Hair follicle dermal papilla cell (primary cell): ENCODE measurements at places on chromosomes 4 and X. TPM values are rescaled to one million over a fixed set of nuclear protein-coding genes. Genes with fewer than 3 reads are reported as not detected.

DACH2 gene
- total RNA-seq, result not detected in 2 replicates

GPR78 gene
- 0.97 and 1.9 TPM in 2 replicates for total RNA-seq

TIMM17B gene
- total RNA-seq, result 25.1 and 26.0 TPM in 2 replicates

GATA1 gene
- not detected in 2 replicates for total RNA-seq

GABRQ gene
- 0.16 and 0.24 TPM in 2 replicates for total RNA-seq

ARR3 gene
- total RNA-seq, result not detected in 2 replicates

SCD5 gene
- 48.7 and 68.0 TPM in 2 replicates for total RNA-seq

NEIL3 gene
- 4.6 and 5.4 TPM in 2 replicates for total RNA-seq

CSAG2 gene
- not detected in 2 replicates for total RNA-seq

PLAC8 gene
- total RNA-seq, result 0.12 and 1.1 TPM in 2 replicates

POU3F4 gene
- total RNA-seq, result not detected in 2 replicates

SHROOM4 gene
- total RNA-seq, result 2.2 and 2.6 TPM in 2 replicates

DCAF12L1 gene
- not detected in 2 replicates for total RNA-seq

MAP3K15 gene
- not detected in 2 replicates for total RNA-seq

CENPVL1 gene
- total RNA-seq, result not detected in 2 replicates

VSIG4 gene
- total RNA-seq, result not detected in 2 replicates

SLC7A11 gene
- 43.5 and 67.0 TPM in 2 replicates for total RNA-seq

CXCL8 gene
- 2.1 and 25.8 TPM in 2 replicates for total RNA-seq

DNAAF6 gene
- not detected in 2 replicates for total RNA-seq

VCX2 gene
- not detected in 2 replicates for total RNA-seq

PABPC5 gene
- total RNA-seq, result 3.4 and 4.1 TPM in 2 replicates

GNRHR gene
- not detected in 2 replicates for total RNA-seq

DMP1 gene
- total RNA-seq, result not detected in 2 replicates

H2BW2 gene
- total RNA-seq, result not detected in 2 replicates

SFRP2 gene
- total RNA-seq, result 0.16 and 0.49 TPM in 2 replicates

KLHL15 gene
- total RNA-seq, result 9.7 and 12.2 TPM in 2 replicates

MXRA5 gene
- total RNA-seq, result 101 and 148 TPM in 2 replicates

TXK gene
- total RNA-seq, result 0.32 and 1.6 TPM in 2 replicates

PAGE2 gene
- total RNA-seq, result not detected in 2 replicates

PROM1 gene
- total RNA-seq, result under 0.01 and 0.12 TPM in 2 replicates

FDCSP gene
- total RNA-seq, result not detected in 2 replicates
